ENCODE measurements at places on chromosomes 4 and X.

- DNase-seq, result no peak
Measured at GRCh38 chr4:7964890-7965662, 25.4 kb upstream of the AFAP1 start.

GRCh38 chr4:28557755-28558154 is 1697.1 kb downstream of the STIM2 start:
- no peak for DNase-seq

DNA sequence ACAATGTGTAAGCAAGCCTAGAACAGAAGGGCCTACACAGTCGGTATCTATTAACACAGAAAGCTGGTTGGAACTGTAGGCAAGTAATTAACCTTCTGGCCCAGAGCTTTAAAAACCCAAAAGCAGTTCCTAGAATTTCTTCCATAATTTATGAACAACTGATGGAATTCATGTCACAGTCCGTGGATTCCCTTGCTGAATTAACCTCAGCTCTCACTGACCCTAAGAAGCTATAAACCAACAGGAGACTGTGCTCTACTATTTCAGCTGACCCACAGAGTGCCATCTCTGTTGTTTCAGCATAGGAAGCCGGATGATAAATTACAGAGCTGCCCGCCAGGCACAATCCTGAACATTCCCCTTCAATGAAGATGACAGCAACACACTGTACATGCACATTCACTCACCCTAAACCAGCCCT is 157.3 kb downstream of the PRDM5 start:
- DNase-seq, result no peak

GRCh38 chr4:56796211-56796610 is 25.3 kb downstream of the SPINK2 start:
- no peak for DNase-seq

DNA sequence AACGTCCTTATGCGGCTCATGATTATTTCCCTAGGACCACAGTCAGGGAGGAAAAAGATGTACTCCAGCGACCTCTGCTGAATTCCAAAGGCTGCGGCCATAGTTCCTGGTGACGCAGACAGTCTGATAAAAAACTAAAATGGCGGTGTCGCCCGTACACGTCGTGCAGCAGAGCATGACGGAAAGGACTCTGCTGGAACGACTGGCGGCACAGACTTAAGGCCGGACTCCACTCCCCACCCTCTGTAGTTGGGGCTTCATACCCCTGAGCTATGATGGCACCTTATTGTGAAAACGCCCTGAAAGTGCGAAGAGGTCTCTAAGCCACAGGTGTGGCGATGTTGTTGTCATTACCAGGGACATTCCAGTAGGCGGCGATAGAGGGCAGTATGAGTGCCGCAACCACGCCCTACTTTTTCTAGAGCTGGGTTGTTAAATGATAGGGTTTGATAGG is 90.0 kb upstream of the EDA2R start:
- DNase-seq, result peak; percentile 8

DNA sequence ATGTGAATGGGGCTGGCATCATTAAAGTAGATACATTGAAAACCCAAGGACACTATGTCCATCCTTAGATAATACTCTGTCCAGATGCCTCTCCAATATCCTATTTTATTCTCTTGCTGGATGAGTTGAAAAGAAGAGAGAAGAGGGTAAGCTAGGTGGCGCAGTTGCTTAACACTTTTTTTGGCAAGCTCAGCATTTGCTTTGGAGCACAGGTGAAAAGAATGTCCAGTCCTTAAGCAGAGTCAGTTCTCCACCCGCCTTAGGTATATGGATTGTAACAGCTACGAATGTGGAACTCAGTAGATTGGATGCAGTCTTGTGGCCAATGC is 208.4 kb downstream of the NWD2 start:
- DNase-seq, result peak; percentile 74

GRCh38 chrX:119647552-119648420 is 41.6 kb upstream of the NKRF start:
- DNase-seq, result no peak

GRCh38 chr4:87005690-87006425 is 71.0 kb downstream of the AFF1 start:
- peak; percentile 49 for DNase-seq

DNA sequence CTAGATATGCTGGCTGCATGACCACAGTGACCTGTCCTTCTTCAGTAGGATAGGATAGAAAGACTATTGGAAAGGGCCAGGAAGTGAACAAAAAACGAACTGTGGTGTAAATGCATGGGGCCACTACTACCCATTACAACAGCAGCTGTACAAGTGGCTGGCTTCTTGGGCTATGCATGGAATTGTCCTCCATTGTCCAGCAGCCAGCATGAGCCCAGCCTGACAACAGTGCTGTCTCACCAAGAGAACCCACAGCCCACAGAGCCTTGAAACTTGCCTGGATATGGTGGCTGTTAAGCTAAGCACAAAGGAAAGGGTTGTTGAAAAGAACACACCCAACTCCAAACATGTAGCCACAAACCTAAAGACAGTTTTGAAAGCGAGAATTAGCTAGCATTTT is 330.2 kb upstream of the F9 start:
- DNase-seq, result no peak

DNA sequence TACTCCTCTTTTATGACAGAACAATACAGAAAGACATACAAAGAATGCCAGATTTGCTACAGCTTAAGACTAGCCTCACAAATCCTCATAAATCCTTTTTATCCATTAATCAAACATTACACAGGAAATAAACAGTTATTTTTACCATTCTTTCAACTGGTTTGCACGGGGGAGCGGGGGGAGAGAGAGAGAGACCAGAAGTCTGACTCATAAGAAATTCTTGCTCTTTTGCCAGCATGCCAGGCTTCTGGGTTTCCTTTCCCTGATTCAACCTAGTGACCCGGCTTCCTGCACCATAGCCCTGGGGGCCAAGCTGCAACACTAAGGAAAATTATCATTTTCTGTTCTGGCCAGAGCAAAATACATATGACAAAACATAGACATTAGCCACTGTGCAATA is 6.8 kb upstream of the RRAGB start:
- DNase-seq, result no peak

- DNase-seq, result no peak
Measured at GRCh38 chr4:3612281-3612680, 80.1 kb upstream of the LRPAP1 start.

GRCh38 chr4:5128569-5128968 is 77.3 kb downstream of the STK32B start:
- no peak for DNase-seq

- DNase-seq, result peak; percentile 98
Measured at GRCh38 chrX:30364229-30364628, 55.0 kb upstream of the NR0B1 start.

- DNase-seq, result no peak
Measured at GRCh38 chr4:112325530-112325929, 28.4 kb downstream of the ALPK1 start.

GRCh38 chr4:10054571-10055041 is 33.3 kb upstream of the SLC2A9 start:
- DNase-seq, result no peak

- DNase-seq, result no peak
Measured at GRCh38 chr4:577499-578450, 1.7 kb upstream of the TMEM271 start.
